NCI-H1105 (cell line): ENCODE measurements at places on chromosomes 6 and 20.

- no peak for DNase-seq
These were observed 92.4 kb upstream of the NFATC2 start for GRCh38 chr20:51634877-51635276.

GRCh38 chr6:31819871-31820299 is 4.5 kb downstream of the HSPA1A start:
- no peak for DNase-seq

DNA sequence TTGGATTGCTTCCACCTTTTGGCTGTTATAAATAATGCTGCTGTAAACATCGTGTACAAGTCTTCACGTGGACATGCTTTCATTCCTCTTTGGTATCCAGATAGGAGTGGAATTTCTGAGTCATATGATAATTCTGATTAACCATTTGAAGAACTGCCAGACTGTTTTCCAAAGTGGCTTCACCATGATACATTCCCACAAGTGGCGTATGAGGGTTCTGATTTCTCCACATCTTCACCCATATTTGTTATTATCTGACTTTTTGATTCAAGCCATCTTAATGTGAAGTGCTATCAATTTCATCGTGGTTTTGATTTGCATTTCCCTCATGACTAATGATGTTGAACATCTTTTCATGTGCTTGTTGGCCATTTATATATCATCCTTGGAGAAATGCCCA is 2.9 kb upstream of the SNRPB start:
- no peak for DNase-seq

- DNase-seq, result peak; percentile 17
These were observed 593 bp downstream of the MMP24 start for GRCh38 chr20:35226884-35227681.

- no peak for DNase-seq
These were observed 140.3 kb downstream of the ATXN1 start for GRCh38 chr6:16621002-16621401.

GRCh38 chr6:90820436-90820835 is 233.6 kb upstream of the MAP3K7 start:
- no peak for DNase-seq
